ENCODE measurements at places on chromosomes 16 and 17. TPM values are rescaled to one million over a fixed set of nuclear protein-coding genes. Genes with fewer than 3 reads are reported as not detected.

Gene CD300H
- not detected for total RNA-seq

Gene LGALS9C
- not detected for total RNA-seq

Gene AANAT
- total RNA-seq: not detected

Gene FAM20A
- total RNA-seq: 15.8 TPM

Gene TAT
- total RNA-seq: not detected

Gene TEX14
- total RNA-seq: not detected

Gene AATK
- total RNA-seq: 0.22 TPM

Gene SCNN1B
- total RNA-seq: not detected

Gene SKAP1
- total RNA-seq: not detected

Gene ANKFN1
- not detected for total RNA-seq

Gene NQO1
- total RNA-seq: 889 TPM

Gene WSB1
- 172 TPM for total RNA-seq

Gene KCNG4
- not detected for total RNA-seq

Gene RPRML
- not detected for total RNA-seq

Gene HOXB1
- not detected for total RNA-seq

Gene TNFSF12
- total RNA-seq: 16.1 TPM

Gene OMG
- not detected for total RNA-seq

Gene POLR2A
- 85.8 TPM for total RNA-seq

Gene RNF112
- total RNA-seq: 3.5 TPM

Gene ZPBP2
- total RNA-seq: not detected

Gene GAST
- not detected for total RNA-seq

Gene WDR45B
- total RNA-seq: 73.0 TPM

Gene TGFB1I1
- total RNA-seq: 46.3 TPM

Data from articular chondrocyte of knee joint (primary cell).